ENCODE measurements at places on chromosomes 13 and 19.
A peak's percentile ranks its signal among the peaks of the same experiment; 100 is the strongest.

GRCh38 chr13:52847682-52848432, 583 bp downstream of the PCDH8 start:
- no peak for DNase-seq

DNA sequence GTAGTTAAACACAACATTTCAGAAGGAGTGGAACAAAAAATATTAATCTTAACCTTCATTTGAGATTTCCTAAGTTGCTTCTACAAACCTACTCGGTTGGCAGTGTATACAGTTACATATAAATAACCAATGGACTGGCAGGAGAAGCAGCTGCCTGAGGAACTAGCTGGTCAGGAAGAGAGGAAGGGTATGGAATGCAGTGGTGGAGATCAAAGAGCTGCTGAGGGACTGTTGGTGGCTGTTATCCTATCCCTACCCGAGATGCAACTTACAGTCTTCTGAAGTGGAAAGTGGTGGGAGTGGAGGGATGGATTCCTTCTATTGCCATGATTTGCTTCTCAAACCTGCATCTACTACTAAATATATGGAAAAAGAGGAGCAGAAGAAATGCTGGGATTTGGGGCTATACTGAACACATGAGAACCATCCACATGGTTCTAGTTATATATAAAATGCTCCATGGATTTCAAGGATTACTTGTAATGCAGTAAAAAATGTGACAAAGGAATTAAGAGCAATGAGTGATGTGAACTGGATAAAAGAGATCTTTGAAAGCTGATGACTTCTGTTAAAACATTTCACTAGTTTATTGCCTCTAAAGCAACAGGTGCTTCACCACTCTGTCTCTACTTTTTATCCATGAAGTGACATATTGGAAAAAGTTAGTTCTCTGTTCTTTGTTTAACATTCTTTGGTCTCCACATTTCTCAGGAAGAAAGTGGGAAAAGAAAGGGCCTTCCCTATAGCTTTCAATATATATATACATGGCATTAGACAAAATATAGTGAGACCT, 29.9 kb downstream of the MICU2 start:
- DNase-seq, result no peak

DNA sequence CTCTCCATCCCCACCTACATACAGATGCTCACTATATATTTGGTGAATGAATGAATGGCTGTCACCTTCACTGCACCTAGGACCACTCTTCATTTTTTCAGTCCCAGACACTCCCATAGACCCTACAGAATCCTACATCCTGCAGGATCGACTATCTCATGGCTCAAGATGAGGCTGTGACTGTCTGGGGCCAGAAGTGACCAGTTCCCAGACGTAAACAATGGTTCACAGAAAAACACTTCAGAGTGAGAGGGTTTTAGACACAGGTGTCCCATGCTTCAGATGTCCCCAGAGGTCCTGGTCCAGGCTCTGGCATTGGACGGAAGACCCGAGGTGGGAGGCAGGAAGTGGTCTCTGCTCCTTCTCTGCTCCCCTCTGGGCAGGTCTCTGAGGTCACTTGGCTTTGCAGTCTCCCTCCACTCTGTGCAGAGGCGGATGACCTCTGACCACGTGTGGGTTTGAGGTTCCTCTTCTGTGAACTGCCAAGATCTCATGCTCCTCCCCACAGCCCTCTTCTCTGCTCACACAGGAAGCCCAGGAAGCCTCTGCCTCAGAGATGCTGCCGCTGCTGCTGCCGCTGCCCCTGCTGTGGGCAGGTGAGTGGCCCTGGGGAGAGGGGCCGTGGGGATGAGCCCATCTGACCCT, 24.9 kb downstream of the SIGLEC7 start:
- peak; percentile 49 for DNase-seq

- no peak for DNase-seq
Observed at GRCh38 chr13:114046431-114046975, 72.6 kb upstream of the C13orf46 start.

- DNase-seq, result peak; percentile 14
Observed at GRCh38 chr13:101258071-101258470, 158.2 kb downstream of the NALCN start.

DNA sequence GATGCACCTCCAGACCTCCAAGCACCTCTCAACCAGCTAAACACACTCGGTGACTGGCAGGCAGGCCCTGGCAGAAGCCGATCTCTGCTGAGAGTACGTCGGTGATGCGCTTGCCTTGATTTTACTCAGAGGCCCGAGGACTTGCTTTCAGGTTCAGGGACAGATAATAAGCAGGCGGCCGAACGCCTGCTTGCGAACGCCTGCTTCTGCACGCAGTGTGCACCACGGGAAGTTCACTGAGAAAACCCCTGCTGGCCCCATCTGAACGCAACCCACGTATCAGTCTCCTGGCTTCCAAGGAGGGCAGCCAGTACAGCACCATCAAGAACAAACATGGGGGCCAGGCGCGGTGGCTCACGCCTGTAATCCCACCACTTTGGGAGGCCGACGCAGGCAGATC, 108.0 kb downstream of the STK24 start:
- DNase-seq, result no peak

GRCh38 chr19:29785955-29786589, 25.7 kb upstream of the CCNE1 start:
- peak; percentile 9 for DNase-seq

DNA sequence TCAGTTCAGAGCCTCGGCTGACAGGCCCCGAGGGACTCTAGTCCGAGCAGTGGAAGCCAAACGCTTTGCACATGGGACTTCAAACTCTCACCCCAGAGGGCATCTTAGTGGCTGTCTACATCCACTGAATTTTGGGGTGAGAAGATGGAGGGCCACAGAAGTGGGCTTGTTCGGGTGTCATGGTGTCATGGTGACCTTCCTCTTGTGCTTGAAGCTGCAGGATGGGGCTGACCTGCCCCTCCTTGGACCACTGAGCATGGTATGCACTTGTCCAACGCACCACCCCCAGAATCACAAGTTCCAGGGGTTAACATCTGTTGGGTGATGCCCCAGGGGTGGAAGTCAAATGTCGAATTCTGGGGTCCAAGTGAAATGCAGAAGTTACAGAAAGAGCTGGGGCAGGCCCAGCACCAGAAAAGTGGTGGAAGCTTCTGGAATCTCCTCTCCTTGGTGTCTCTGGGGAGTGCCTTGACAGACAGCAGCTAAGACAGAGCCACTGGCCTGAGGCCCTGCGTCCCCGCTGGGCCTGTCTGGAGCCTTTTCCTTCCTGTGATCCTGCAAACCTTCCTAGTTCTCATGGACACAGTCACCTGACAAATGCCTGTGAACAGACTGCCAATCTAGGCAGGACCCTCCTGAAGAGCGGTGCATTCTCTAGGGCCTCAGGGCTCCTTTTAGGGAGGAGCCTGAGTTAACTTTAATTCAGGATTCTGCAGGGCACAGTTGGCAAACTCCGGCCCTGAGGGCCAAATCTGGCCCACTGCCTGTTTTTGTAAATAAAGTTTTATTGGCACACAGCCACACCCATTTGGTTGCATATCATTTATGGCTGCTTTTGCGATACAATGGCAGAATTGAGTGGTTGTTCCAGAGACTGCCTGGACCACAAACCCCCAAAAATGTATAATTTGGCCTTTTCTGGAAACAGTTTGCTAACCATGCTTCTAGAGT, 65.1 kb upstream of the RANBP3 start:
- DNase-seq, result no peak
